ENCODE measurements at places on chromosomes 7 and 10.

GRCh38 chr7:26007510-26007909, 144.5 kb upstream of the NFE2L3 start:
- DNase-seq = no peak

- DNase-seq = no peak
Observed at GRCh38 chr10:70139151-70139996, 6.7 kb upstream of the AIFM2 start.

- no peak for DNase-seq
Observed at GRCh38 chr10:60769406-60769805, 8.9 kb upstream of the CDK1 start.

- DNase-seq = no peak
Observed at GRCh38 chr7:73823873-73824592, 6.8 kb upstream of the CLDN4 start.

DNA sequence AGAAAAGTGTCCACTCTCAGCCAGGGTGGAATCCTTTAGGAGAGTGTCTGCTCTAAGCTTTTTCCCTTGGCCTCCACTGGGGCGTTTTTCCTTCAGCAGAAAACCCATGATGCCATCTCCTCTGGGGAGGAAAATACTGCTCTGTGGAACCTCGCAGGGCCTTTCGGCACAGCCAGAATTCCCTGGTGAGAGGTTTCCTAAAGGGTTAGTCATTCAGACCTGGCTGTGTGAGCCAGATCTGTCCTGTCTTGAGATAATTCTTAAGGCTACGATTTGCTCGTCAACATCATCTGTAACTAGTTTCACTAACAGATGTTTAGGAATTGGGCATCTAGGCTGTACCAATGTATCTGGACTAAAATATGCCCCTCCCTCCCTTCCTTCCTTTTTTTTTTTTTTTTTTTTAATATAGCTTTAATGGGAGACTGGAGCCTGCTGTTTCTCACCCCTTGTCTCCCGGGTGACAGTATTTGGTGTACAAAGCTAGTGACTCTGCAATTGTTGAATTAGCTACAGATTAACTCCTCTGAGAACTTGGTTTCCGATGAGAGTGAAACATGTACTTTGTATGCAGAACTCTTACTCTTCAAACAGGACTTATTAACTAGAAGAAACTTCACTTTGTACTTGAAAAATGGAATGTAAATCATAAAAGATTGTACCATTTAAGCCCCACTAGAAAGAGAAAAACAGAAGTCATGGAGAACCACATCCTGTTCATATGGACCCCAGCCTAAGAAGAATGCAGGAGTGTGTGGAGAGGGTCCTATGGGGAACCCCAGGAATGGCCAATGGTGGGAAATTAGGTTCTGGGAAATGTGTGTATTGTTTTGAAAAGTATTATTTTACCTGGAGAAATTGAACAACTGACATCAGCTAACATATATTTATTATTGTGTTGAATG, 230.9 kb downstream of the CAMK1D start:
- no peak for DNase-seq

GRCh38 chr10:88091490-88092061, 228.2 kb downstream of the PTEN start:
- no peak for DNase-seq

GRCh38 chr10:83678850-83679249, 460.5 kb upstream of the GHITM start:
- no peak for DNase-seq

GRCh38 chr7:151126491-151127137, 40.3 kb downstream of the AGAP3 start:
- DNase-seq = no peak

- DNase-seq = no peak
Observed at GRCh38 chr10:97307441-97307840, 11.6 kb upstream of the FRAT1 start.

DNA sequence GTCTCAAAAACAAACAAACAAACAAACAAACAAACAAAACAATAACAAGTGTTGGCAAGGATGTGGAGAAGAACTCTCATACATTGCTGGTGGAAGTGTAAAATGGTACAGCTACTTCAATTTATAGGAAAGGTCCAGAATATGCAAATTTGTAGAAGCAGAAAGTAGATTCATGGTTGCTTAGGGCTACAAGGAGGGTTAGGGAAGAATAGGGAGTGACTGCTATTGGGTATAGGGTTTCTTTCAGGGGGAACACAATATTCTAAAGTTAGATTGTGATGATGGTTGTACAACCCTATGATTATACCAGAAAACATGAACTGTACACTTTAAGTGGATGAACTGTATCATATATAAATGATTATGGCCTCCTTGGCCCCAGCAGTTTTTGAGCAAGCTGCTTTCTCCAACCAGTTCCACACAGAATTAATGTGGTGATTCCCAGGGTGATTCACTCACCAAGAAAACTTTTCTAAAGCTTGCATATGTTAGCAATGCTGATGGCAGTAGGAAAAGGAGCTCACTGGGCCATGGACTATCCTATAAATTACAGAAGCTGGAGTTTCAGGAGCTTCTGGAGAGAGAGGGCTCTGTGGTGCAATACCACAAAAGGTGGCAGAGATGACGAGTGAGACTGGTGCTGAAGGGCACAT, 52.8 kb upstream of the KCNIP2 start:
- DNase-seq = no peak

DNA sequence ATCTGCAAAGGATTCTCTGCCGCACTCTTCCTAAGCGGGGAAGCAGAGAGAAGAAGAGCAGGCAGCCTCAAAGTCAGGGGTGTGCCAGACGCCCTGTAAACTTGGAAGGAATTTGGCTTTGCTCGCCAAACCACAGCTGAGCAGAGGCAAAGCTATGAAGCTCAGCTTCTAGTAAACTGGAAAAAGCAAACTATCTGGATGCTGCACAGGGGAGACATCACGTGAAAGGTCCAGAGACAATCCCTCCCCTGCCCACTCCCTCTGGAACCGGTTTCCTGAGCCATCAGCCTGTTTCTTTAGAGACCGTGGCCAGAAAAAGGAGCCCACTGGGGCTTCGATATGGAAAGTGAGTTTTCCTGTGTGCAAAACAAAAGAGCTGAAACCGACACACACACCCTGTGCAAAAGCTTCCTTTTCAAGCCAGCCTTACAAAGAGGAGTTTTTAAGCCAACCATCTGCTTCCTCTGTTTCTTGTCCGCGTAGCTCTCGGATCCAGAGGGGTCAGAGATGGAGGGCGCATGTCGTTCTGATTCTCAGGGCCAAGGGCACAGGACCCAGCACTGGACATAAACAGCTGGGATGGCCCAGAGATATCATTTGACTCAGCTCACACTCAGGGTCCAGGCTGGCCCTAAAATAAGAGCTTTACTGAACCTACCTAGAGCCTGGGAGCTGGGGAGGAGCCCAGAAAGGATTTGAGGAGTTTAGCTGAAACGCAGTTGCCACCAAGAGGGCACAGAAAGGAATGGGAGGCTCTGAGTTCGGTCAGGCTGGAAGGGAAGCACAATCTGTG, 58.2 kb upstream of the DNAAF5 start:
- peak; percentile 54 for DNase-seq

GRCh38 chr10:113520690-113521474, 32.0 kb upstream of the HABP2 start:
- peak; percentile 90 for DNase-seq
